A549 treated with GW870086 at 1 μM for 4 hours (cell line): ENCODE measurements at places on chromosomes 1 and 21. TPM values are rescaled to one million over a fixed set of nuclear protein-coding genes. Genes with fewer than 3 reads are reported as not detected.

The SRGAP2C gene
- 5.7 to 7.9 TPM (median 7.4 TPM) in 5 replicates for total RNA-seq

The KRTAP19-3 gene
- not detected in 5 replicates for total RNA-seq

The SH2D1B gene
- total RNA-seq, result 0.10 to 0.15 TPM (median 0.10 TPM) in 5 replicates

The OR2M4 gene
- total RNA-seq, result not detected in 5 replicates

The OR2T33 gene
- not detected in 5 replicates for total RNA-seq

The TFF3 gene
- not detected in 5 replicates for total RNA-seq

The PRKAA2 gene
- total RNA-seq, result 1.5 to 2.5 TPM (median 2.0 TPM) in 5 replicates

The SERINC2 gene
- total RNA-seq, result 18.9 to 32.6 TPM (median 31.6 TPM) in 5 replicates

The CR1 gene
- total RNA-seq, result not detected in 5 replicates

The GBP4 gene
- total RNA-seq, result 0.02 to 0.05 TPM (median 0.02 TPM) in 3 of 5 replicates, not detected in the others

The DHX9 gene
- 153 to 176 TPM (median 161 TPM) in 5 replicates for total RNA-seq

The CELSR2 gene
- total RNA-seq, result 3.5 to 5.1 TPM (median 4.8 TPM) in 5 replicates

The JMJD4 gene
- total RNA-seq, result 25.0 to 31.1 TPM (median 29.9 TPM) in 5 replicates

The SPATA45 gene
- total RNA-seq, result not detected in 5 replicates

The LCK gene
- total RNA-seq, result 0.06 TPM in 1 of 5 replicates, not detected in the others

The AADACL4 gene
- total RNA-seq, result not detected in 5 replicates

The WLS gene
- total RNA-seq, result 15.3 to 20.9 TPM (median 17.0 TPM) in 5 replicates

The PIGR gene
- not detected in 5 replicates for total RNA-seq

The TRPM2 gene
- total RNA-seq, result 7.5 to 10.9 TPM (median 8.1 TPM) in 5 replicates

The PPM1J gene
- 0.89 to 1.6 TPM (median 0.99 TPM) in 5 replicates for total RNA-seq

The LEFTY2 gene
- 0.06 to 0.24 TPM in 2 of 5 replicates, not detected in the others for total RNA-seq

The ALDH4A1 gene
- 10.7 to 14.0 TPM (median 13.2 TPM) in 5 replicates for total RNA-seq

The OR6N1 gene
- not detected in 5 replicates for total RNA-seq

The TMEM125 gene
- not detected in 5 replicates for total RNA-seq

The VAV3 gene
- total RNA-seq, result 0.52 to 1.3 TPM (median 0.70 TPM) in 5 replicates

The NBPF4 gene
- 0.05 to 0.14 TPM (median 0.14 TPM) in 3 of 5 replicates, not detected in the others for total RNA-seq

The LYPLA2 gene
- total RNA-seq, result 56.6 to 65.5 TPM (median 59.6 TPM) in 5 replicates

The ITLN2 gene
- total RNA-seq, result 0.30 to 0.93 TPM (median 0.57 TPM) in 5 replicates

The RBM11 gene
- not detected in 5 replicates for total RNA-seq

The TAGLN2 gene
- 941 to 1,085 TPM (median 1,033 TPM) in 5 replicates for total RNA-seq

The CLCNKB gene
- total RNA-seq, result 0.10 to 0.13 TPM (median 0.10 TPM) in 3 of 5 replicates, not detected in the others

The GPR157 gene
- total RNA-seq, result 3.2 to 9.0 TPM (median 6.9 TPM) in 5 replicates

The UBE2U gene
- not detected in 5 replicates for total RNA-seq

The RPL5 gene
- 1,130 to 1,261 TPM (median 1,175 TPM) in 5 replicates for total RNA-seq

The RNU1-2 gene
- total RNA-seq, result 36.3 TPM in 1 of 5 replicates, not detected in the others

The IKBKE gene
- 6.0 to 7.7 TPM (median 6.9 TPM) in 5 replicates for total RNA-seq

The TIE1 gene
- total RNA-seq, result not detected in 5 replicates

The RGS8 gene
- total RNA-seq, result not detected in 5 replicates

The FMOD gene
- total RNA-seq, result 0.23 TPM in 2 of 5 replicates, not detected in the others

The ZSWIM5 gene
- 0.47 to 0.65 TPM (median 0.57 TPM) in 5 replicates for total RNA-seq

The F13B gene
- total RNA-seq, result 0.06 to 0.09 TPM (median 0.08 TPM) in 3 of 5 replicates, not detected in the others

The MAP3K7CL gene
- total RNA-seq, result 1.4 to 2.6 TPM (median 1.6 TPM) in 5 replicates

The ZYG11A gene
- total RNA-seq, result 2.1 to 2.8 TPM (median 2.5 TPM) in 5 replicates

The CRYZ gene
- total RNA-seq, result 75.5 to 88.7 TPM (median 82.8 TPM) in 5 replicates
